ENCODE measurements at places on chromosomes 3 and 15.

DNA sequence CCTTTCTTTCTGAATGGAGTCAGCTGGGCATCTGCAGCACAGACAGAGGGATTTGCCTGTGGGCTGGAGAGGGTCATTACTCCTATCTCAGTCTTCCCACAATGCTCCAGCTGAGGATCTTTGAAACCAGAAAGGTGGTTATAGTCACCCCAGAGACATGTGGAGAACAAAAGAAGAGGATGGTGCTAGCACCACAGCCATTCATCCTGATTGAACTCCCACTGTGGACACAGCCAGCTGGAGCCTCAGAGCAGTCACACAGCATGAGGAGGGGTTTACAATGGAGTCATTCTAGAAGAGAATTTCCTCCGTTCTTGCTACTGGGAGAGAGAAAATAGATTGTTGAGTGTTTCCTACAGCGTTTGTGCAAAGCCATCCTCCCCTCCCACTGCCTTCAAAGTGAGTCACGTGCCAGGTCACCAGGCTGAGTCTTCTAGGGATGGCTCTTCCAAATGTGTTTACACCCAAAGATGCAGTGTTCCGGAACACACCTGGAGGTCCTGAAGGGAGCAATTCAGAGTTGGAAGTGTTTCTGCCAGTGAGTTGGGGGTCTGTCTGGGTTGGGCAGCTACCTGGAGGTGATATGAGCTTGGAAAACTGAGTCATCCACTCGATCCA is 18.9 kb upstream of the GREM1 start:
- DNase-seq = no peak

DNA sequence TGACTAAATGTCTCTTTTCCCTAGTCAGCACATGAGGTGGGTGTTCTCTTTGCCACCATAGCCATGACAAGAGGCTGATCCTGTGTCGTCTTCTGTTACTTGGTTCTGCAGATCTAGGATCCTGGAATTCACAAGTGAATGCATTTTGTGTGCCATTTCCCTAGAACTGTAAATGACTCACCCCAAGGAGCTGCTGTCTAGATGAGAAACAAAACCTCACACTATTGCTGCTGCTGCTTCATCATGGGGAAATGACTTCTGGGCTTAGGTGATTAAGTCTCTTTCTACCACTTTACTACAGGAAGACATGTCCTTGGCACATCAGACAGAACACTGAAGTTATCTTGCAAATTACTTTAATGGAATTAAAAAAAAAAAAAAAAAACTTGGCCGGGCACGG is 54.9 kb downstream of the SLCO3A1 start:
- DNase-seq = no peak

DNA sequence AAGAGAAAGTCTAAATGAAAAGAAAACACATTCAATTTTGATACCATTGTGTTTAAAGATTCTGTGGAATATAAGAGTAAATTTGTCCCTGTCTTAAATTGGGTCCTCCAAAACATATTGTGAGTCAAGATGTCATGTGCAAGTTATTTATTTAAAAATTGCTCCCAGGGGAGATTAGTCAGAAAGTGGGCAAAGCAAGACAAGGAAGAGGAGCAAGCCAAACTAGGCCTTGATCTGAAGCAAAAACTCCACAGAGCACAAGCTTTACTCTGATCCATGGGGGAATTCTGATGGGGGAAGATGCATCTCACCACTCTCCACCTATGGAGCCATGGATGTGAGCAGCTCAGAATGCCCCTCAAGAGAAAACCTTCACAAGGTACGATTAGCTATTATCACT is 342.8 kb upstream of the IL12A start:
- no peak for DNase-seq

DNA sequence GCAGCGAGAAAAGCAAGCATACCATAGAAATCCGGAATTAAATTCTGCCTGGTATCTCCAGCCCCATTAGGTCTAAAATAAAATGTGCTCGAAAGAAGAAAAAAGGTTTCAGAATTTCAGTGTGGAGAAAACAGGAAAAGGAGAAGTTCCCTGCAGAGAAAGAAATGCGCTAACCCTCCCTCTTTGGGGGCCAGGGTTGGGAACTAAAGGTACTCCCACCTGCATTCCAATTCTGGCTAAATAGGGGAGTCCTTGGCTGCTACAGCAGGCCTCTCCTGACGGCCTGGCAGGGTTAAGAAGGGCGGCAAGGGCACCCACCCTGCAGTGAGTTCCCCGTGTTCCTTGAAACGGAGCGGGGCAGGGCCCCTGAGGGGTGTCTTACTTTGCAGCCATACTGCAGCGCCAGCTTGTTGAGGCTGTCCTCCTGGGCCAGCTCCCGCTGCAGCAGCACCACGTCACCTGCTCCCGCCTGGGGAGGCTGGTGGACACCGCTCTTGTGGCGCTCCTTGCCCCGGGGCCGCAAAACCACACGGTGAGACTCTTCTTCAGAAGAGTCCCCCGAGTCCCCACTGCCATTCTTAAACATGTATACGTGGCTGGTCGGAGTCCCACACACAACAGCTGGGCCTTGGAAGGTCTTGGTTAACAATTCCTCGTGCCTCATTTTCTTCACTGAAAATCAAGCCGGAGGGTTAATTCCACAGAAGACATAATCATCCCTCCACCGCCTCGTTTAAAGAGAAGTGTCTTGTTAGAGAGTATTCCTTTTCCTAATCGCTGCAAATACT is 1.7 kb downstream of the LYSMD4 start:
- no peak for DNase-seq

GRCh38 chr15:66764072-66764786 is 62.2 kb downstream of the SMAD6 start:
- no peak for DNase-seq

- DNase-seq = no peak
These were observed 302.8 kb downstream of the NLGN1 start for GRCh38 chr3:173700336-173700735.

GRCh38 chr3:62918131-62918530 is 42.9 kb upstream of the CADPS start:
- no peak for DNase-seq

DNA sequence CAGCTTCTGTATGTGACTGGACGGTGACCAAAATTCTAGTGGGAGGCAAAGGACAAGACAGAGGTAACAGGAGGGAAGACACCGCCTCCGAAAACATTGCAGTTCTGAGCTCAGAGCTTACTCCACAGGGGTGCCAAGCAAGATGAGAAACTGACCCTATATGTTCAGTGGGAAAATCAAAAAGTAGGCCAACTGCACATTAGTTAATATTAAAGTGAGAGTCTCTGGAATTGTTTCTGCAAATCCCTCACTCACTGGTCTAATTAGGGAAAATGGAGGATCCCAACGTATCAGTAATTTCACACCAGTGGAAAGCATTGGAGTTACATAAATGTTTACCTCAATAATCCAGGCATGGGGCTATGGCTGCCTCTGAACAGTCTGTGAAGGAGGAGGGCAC is 313.3 kb upstream of the KCNH8 start:
- no peak for DNase-seq

DNA sequence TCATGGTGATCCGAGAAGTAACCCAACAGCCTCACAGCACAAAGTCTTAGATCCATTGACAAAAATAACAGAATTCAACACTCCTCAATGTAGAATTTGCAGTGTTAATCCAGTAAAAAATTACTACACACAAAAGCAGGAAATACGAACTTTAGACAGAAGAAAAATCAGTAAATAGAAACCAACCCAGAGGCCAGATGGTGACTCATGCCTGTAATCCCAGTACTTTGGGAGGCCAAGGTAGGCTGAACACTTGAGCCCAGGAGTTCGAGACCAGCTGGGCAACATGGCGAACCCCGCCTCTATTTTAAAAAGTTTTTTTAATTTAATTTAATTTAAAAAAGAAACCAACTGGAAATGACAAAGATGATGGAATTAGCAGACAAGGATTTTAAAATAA is 36.1 kb downstream of the SELENOT start:
- DNase-seq = no peak

GRCh38 chr3:139937674-139938279 is 2.8 kb downstream of the CLSTN2 start:
- no peak for DNase-seq

- DNase-seq = no peak
These were observed 330.3 kb downstream of the CLSTN2 start for GRCh38 chr3:140265302-140265701.

DNA sequence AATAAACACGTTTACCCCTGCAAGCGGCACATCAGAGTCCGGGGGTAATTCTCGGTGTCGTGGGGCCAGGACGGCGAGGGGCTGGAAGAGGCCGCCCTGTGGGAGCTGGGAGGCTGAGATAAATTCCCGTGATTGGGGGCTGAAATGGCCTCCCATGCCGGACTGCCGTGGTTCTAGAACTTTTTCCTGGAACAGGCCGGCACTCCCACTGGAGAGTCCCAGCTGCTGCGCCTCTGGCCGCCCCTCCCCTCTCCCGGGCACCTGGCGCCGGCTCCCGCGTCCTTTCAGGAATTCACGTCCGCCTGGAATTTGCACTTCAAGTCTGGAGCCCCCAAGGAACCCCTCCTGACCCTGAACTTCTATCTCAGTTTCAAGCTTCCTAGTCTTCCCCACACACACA is 10.8 kb upstream of the LRRC2 start:
- DNase-seq = no peak

GRCh38 chr15:39227001-39227400 is 353.9 kb upstream of the THBS1 start:
- no peak for DNase-seq

DNA sequence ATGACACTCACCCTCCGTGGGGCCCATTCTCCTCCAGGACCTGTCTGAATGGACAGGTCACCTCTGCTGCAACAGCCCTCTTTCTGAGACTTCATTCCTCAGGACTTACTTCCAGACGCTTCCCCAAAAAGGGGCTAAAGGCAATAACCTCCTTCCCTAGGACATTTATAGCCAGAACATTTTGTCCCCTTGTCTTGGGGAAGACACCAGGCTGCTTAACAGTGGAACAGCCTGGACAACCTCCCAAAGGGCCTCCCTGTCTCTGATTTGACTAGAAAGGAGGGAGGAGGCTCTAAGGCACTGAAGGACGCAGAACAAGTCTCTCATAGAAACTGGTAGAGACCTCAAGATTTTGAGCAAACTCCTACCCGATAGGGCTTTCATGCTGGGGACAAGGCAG is 32.7 kb downstream of the ADCY5 start:
- no peak for DNase-seq

DNA sequence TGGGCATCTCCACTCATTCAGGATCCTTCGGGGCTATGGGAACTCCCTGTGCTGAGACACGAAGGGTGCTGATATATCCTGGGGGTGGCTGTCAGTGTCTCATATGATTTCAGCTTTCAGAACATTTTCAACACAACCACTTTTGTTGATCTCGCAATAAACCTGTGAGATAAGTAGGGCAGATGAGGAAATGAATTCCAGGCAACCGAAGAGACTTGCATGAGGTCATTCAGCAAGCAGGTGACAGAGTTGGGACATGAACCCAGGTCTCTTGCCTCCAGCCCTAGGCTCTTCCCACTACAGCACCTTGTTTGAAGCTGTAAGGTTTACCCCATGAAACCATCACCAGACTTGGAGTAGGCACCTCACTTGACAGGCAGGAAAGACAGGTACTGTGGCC is 16.6 kb downstream of the DUOX1 start:
- no peak for DNase-seq

DNA sequence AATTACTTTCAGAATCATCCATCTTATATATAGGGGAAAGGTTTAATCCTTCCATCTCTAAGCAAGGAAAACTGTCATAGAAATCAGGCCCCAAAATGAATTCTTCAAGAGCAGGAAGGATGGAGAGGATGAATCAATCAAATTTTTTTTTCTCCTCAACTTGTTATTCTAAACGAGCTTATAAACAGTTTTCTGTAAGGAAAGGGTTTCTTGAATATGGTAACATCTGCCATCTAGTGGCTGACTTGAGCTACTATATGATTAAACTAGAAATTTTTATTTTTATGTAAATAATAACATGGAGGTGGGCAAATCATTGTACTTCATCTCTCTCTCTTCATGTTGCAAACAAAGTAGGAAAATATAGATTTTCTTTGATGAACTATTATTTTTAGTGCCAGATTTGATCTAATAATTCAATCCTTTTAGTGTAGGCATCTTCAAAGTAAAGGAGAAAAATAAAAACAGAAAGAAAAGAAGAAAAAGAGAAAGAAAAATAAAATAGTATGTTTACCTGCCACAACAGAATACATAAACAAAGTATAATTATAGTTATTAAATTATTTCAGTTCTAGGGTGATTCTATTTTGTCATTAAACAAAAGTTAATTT is 146.6 kb downstream of the SERPINI1 start:
- no peak for DNase-seq

GRCh38 chr3:72844436-72844993 is 3.7 kb downstream of the SHQ1 start:
- no peak for DNase-seq

GRCh38 chr15:85302271-85302670 is 78.1 kb upstream of the AKAP13 start:
- no peak for DNase-seq

GRCh38 chr3:37661615-37662306 is 199.9 kb upstream of the CTDSPL start:
- DNase-seq = no peak

GRCh38 chr3:31911643-31912042 is 69.4 kb downstream of the OSBPL10 start:
- no peak for DNase-seq

- no peak for DNase-seq
These were observed 14.5 kb upstream of the CHST14 start for GRCh38 chr15:40456299-40456712.

- DNase-seq = no peak
These were observed 11.9 kb upstream of the PLA2G4D start for GRCh38 chr15:42106288-42106687.

GRCh38 chr15:90623854-90624253 is 93.3 kb upstream of the BLM start:
- no peak for DNase-seq

DNA sequence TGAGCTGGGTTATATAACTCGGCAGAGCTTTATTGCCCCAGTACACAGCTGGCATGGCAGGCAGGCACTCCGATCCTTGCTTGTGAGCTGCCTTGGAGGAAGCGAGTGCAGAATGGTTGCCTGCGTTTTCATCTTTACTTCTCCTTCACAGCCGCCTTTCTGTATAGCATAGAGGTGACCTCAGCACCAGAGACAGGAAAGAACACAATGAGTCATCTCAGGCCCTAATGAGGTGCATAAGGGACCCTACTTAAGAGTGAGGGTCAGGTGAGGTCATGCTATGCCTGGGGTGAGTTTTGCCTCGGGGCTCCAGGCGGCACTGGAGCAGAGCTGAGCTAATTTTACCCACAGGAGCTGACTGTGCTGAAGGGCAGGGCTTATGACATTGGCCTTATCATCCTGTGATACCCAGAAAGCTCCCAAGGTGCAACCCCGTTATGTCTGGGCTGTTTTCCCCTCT is 43.5 kb downstream of the LPP start:
- DNase-seq = no peak

GRCh38 chr3:69930564-69930963 is 69.0 kb upstream of the SAMMSON start:
- no peak for DNase-seq

Data from thoracic aorta (tissue), 2 donors.